ENCODE measurements at places on chromosomes 12 and 14.
A peak's percentile ranks its signal among the peaks of the same experiment; 100 is the strongest.

- no peak for DNase-seq
Measured at GRCh38 chr12:94078138-94078723, 70.1 kb upstream of the PLXNC1 start.

- peak; percentile 66 for DNase-seq
Measured at GRCh38 chr14:88613552-88614010, 50.7 kb downstream of the ZC3H14 start.

DNA sequence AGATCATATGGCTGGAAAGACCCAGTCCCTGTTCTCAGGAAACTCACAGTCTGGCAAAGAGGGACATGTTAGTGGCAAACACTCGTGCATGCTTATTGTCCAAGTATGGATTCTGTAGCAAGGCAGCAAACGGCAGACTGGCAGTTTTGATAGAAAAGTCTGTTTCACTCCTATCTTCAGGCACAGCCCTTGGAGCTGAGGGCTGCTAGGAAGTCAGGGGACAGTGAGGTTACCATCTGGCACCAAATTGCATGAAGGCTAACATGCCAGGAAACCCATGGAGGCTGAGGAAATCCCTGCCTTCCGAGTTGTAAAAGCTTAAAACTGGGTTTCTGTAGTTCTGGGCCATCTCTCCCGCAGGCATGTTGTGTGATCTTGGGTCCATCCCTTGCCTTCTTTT, 32.9 kb downstream of the CALM1 start:
- DNase-seq: no peak

DNA sequence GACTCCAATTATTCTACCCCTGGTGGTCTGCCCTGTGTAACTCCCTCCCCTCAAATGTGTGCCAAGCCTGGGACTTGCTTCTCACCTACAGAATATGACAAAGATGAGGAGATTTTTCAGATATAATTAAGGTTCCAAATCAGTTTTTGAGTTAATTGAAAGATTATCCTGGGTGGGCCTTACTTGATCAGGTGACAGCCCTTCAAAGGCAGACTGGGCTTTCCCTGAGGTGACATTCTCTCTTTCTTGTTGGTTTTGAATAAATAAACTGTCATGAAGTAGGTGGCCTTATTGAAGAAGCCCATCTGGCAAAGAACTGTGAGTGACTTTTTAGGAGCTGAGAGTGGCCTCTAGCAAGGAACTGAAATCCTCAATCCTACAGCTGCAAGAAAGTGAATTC, 106.0 kb downstream of the BRMS1L start:
- DNase-seq: no peak

DNA sequence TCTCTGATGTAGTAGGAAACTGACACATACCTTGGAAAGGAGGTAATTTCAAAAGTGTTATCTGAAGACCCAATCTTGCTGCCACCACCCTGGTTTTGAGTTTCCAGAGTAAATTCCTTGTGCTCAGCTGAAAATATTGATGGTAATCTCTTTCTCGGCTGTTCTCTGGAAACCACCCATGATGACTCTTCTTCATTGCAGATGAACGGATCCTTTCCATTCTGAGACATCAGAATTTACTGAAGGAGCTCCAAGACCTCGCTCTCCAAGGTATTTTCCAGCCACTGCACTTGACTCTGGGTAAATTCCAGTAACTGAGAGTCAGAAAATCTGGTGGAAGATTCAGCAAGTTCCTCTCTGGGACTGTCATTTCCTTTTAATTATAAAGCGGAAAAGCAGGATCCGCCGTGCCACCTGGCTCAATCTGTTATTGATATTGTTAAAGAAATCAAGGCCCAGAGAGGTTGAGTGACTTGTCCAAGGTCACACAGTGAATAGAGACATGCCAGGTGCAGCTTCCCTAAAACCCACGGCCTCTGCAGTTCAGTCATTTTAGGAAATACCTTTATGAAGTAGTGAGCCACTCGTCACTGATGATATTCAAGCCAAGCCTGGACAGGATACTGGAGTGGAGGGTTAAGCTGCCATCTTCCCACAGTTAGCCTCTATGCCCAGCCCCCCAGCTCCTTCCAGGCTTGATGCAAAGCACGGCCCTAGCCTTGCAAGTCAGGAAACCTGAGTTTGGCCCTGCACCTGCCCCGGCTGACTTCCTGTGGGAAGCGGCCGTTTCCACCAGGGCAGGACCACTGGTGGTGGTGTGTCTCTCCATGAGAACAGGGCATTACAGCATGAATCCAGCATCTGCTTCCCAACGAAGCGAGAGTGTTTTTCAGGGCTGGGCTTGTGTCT, 4.7 kb downstream of the CHGA start:
- no peak for DNase-seq

- peak; percentile 15 for DNase-seq
Measured at GRCh38 chr12:123436017-123436964, at the start of gene RILPL2. Gene RILPL2, minus strand, starts transcription at chr12:123436684. Its CDS starts 264 bp downstream, at chr12:123436420.

DNA sequence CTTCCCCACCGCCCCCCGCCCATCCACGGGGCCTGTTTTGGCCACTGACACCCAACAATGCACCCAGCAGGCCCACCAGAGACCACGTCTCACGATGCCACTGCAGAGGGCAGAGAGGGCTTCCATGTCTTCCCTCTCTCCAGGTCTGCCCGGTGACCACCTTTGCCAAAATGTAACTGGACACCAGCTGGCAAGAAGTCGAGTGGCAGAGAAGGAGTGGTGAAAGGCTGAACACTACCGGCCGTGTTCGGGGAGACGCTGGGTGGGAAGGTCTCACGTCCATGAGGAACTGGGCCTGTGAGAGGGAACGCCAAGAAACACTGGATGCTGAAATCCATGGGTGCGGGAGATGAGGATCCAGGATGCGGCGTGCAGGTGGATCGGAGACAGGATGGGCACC, 308.2 kb downstream of the ADGRD1 start:
- DNase-seq: no peak

GRCh38 chr14:81423504-81423903, 23.4 kb upstream of the STON2 start:
- no peak for DNase-seq

DNA sequence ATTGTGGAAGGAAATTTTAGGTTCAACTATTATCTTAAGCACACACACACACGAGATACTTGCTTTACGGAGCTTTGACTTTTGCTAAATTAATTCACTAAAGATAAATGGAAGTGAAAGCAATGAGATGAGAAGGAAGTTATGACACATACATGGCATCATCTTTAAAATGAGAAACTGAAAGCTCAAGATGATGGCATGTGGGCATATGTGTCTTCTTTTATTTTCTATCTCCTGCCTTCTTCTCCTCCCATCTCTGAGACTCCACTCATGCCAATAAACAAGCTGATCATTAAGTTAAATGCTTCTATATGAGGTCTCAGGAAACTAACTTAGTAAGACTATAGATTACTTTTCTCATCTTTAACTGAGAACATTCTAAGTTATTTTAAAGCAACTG, 216.7 kb downstream of the MED13L start:
- DNase-seq: no peak

GRCh38 chr12:110134691-110135411, 10.7 kb downstream of the IFT81 start:
- DNase-seq: no peak

GRCh38 chr14:99758121-99758821, 34.9 kb upstream of the EML1 start:
- DNase-seq: no peak

Data from HS-27A (cell line).